ENCODE measurements at places on chromosomes 5 and 9. TPM values are rescaled to one million over a fixed set of nuclear protein-coding genes. Genes with fewer than 3 reads are reported as not detected.

Gene PCDHA7
- 1.7 TPM for total RNA-seq

Gene COL5A1
- 659 TPM for total RNA-seq

Gene OR13C4
- total RNA-seq: not detected

Gene CCDC192
- total RNA-seq: not detected

Gene TLX3
- not detected for total RNA-seq

Gene CTXN3
- total RNA-seq: not detected

Gene CNTFR
- total RNA-seq: not detected

Gene C9orf78
- 33.7 TPM for total RNA-seq

Gene GDNF
- total RNA-seq: 0.13 TPM

Gene ACER2
- 4.3 TPM for total RNA-seq

Gene C5orf58
- total RNA-seq: not detected

Gene ZNF883
- total RNA-seq: 3.3 TPM

Gene ARL14EPL
- not detected for total RNA-seq

Gene LCN12
- 0.20 TPM for total RNA-seq

Gene ACTBL2
- total RNA-seq: 0.03 TPM

Gene MED22
- 25.5 TPM for total RNA-seq

Gene PCDHB5
- total RNA-seq: 2.2 TPM

Gene C6
- total RNA-seq: 0.26 TPM

Gene ACSL6
- total RNA-seq: 0.17 TPM

Gene MYMK
- not detected for total RNA-seq

Gene DOCK2
- total RNA-seq: 1.5 TPM

All from smooth muscle cell of the pulmonary artery (primary cell).